Stimulated activated CD8-positive, alpha-beta memory T cell treated with anti-CD3 and anti-CD28 coated beads, Interleukin-15, amount 100 ng/mL, for 1 hour (primary cell): ENCODE measurements at places on chromosomes 2 and 18.

- no peak for DNase-seq
These were observed 72.6 kb downstream of the PLEKHM3 start for GRCh38 chr2:207952564-207953345.

DNA sequence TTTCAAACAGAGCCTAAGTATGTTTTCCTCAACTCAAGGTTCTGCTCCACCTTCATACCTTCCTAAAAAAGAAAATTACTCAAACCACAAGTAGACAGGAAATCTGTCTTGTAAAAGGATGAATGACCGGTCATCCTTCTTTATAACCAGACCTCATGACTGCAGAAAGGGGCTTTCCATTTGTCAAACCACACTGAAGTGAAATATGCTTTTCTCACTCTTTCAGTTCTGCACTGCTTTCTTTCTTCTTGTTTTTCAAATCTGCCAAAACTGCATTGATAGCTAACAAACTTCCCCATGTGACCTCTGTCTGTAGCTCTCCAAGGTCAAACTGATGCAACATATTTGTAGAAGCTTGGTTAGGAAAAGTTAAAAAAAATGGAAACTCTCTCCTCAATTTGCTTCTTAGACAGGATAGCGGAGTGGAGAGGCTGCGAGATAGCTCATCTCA is 308.9 kb upstream of the CCDC68 start:
- no peak for DNase-seq

DNA sequence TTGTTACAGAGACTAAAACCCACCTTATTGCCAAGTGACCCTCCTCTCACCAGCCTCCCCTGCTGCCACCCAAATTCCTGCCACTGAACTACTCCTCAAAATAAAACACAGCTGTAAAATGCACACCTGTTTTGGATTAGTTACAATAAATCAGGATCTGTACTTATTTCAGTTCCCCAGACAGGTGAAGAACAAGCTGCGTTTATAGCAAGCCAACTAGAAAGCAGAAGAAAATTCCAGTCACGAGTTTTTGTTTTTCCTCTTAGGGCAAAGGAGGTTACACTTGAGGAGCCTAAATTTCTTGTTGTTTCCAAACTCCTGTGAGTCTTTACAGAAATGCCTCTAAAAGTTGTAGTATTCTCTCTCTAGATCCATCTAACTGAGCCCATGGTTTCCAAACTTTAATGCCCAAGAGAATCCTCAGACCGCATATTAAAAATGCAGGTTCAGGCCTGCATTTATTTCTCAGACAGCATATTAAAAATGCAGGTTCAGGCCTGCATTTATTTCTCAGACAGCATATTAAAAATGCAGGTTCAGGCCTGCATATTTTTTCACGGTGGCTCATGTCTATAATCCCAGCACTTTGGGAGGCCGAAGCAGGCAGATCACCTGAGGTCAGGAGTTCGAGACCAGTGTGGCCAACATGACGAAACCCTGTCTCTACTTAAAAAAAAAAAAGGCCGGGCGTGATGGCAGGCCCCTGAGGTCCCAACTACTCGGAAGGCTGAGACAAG is 62.2 kb downstream of the ALPK2 start:
- no peak for DNase-seq

GRCh38 chr18:25240420-25240770 is 111.6 kb downstream of the ZNF521 start:
- DNase-seq, result no peak

DNA sequence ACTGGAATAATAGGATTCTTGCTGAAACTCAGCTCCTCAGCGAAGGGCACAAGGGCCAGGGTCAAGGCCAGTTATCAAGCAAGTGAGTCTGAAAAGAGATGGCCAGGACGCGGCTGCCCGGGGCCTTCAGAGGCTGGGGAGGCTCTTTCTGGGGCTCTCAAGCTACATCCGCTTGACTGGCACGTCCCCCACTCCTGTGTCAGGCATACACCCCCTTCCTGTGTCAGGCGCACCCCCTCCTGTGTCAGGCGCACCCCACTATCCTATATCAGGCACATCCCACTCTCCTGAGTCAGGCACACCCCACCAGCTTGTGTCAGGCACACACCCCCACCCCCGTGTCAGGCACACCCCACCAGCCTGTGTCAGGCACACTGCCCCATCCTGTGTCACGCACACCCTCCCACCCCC is 91.8 kb downstream of the TPO start:
- no peak for DNase-seq

DNA sequence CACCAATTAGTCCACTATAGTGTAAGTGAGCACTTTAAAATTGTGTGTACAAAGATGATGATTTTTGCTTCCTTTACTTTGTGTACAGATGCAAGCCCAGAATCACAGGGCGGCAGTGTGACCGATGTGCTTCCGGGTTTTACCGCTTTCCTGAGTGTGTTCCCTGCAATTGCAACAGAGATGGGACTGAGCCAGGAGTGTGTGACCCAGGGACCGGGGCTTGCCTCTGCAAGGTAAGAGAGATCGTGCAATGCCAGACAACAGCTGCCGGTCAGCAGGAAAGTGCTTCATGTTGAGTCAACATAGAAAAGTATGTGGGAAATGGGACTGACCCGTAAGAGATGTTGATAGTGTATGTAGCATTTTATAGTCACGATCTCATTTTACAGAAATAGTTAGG is 156.8 kb upstream of the TTC39C start:
- no peak for DNase-seq

GRCh38 chr2:224134003-224134734 is 95.1 kb upstream of the SERPINE2 start:
- DNase-seq, result no peak

DNA sequence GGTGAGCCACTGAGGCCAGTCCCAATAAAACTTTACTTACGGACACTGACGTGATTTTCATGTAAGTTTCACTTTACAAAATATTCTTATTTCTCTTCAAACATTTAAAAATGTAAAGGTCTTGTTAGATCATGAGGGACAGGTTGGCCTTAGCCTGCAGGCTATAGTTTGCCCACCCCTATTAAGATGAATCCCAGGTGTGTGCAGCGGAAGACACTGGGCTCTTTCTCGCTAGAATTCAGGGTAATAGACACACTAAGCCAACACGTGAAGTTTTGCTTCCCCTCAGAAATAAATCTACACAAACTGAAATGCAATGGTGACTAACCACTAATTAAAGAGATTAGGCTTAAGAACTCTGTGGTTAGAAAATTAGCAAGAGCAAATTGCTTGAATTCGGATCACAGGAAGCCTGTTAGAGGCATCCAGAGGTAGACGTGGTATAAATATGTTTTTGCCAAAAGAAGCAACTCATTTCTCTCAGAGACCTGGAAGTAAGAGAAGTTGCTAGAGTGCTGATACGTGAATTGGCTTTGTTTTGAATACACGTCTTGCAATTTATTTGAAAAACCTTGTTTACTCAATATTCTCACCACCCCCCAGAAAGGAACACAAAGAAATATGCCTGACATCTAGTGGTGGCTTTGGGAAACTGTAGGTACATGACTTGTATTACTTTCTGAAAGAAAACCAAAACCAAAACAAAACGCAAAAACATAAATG is 151.6 kb downstream of the DTNB start:
- peak; percentile 9 for DNase-seq

GRCh38 chr2:19026261-19026660 is 332.2 kb downstream of the OSR1 start:
- DNase-seq, result no peak

GRCh38 chr2:55883357-55883756 is 40.2 kb downstream of the EFEMP1 start:
- DNase-seq, result no peak

DNA sequence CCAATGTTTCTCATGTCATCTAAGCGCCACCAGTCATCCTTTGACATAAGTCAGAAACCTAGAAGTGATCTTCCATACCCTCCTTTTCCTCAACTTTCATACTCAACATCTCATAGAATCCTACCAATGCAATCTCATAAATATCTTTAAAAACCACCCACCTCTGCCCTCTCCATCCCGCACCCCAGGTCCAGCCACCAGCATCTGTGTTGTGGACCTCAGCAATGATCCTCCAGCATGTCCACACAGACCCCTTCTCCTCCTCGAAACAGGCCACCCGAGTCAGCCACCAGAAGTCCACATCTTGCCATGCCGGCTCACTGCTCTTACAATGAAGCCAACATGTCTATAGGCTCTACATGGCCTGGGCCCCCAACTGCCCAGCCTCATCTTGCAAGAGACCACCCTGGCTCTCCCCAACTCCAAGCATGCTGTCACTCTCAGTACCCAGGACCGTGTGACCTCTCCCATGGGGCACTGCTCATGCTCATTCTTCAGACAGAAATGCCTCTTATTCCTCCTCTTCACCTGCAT is 636.7 kb upstream of the ID2 start:
- DNase-seq, result no peak

- DNase-seq, result no peak
These were observed 169.6 kb upstream of the SIX2 start for GRCh38 chr2:45178854-45179253.

DNA sequence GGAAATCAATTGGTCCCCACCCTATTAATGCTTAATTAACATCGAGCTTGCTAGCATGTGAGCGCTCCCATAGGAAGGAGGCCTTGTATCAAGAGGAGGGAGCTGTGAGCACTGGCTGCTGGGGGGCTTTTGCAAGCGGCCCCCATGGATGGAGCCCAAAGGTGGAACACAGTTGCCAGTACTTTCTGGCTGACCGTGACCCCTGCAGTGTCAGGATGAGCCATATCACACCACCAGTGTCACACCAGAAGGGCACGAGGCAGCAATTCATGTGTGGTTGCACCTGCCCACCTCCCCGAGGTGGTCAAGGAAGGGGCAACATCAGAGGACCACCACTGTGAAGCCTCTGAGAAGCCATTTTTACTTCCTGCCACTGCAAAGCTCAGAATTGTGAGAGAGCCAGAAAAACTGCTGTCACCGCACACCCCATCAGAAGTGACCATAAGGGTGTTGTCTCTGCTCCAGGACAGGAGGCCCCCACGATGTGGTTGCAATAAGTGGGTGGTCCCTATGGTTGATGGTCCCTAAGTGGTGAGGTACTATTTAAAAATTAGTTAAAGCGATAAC is 99.8 kb upstream of the RAB6C start:
- no peak for DNase-seq

GRCh38 chr2:239545741-239546392 is 145.0 kb upstream of the HDAC4 start:
- no peak for DNase-seq

DNA sequence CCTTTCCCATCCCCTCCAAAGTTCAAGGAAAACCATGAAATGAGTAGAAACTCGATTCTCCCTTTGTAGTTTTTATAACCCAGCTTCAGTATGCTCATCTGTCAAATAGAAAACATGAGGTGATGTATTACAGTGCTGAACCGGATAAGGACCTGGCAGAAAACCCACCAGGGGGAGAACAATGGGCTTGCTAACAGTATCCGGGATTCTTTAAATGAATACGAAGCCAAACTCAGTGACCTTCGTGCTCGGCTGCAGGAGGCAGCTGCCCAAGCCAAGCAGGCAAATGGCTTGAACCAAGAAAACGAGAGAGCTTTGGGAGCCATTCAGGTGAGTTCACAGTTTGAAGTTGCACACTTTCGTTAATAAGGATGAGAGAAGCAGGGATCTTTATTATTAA is 113.6 kb upstream of the TTC39C start:
- no peak for DNase-seq

GRCh38 chr2:127893033-127893432 is 7.3 kb upstream of the AMMECR1L start:
- DNase-seq, result no peak

DNA sequence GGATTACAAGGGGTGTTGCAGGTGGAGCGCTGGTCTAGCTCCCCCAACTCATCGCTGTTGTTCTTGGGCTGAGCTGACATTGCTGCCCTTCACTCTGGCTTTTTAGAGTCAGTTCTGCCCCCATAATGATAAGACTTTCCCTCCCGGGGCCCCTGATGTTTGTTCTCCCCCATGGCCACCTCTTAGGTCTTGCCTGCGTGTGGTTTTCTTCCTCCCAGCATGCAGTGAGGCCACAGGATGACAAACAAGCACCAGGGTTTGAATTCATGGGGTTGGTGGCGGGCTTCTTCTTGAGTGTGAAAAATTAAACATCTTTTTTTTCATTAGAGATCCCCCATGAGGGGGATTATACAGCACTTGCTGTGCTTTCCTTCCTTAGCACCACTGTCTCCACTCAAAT is 74.1 kb downstream of the CTAGE1 start:
- DNase-seq, result no peak

- no peak for DNase-seq
These were observed 39.0 kb downstream of the TGFA start for GRCh38 chr2:70514612-70515055.

DNA sequence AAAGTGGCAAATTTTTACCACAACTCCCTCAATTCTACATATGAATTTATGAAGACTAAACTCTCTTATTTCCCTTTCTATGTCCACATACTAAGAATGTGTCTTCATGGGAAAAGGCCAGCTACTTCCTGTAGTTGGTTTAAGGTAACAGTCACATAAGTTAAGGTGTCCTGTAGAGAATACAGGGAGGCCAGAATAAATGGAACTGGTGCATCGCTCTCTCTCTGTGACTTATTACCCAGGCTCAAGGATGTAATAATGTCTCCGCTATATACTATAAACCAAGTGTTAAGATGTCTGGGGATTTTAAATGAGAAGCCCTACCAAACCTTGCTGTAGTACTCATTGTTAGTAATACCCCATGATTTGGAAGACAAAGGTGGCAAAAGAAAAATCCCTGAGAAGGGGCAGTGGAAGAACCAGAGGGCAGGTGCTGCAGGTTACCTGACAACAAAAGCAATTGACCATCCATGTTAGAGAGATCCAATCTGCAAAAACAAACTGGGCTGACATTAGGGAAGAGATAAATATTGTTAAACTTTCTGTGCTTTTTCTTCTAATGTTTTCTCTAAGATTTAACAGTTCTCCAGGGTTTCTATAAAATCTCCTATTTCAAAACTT is 372.8 kb downstream of the TMX3 start:
- no peak for DNase-seq

- no peak for DNase-seq
These were observed 752 bp upstream of the CYTIP start for GRCh38 chr2:157444641-157445040.

GRCh38 chr2:68104111-68104835 is 41.5 kb upstream of the C1D start:
- no peak for DNase-seq

- no peak for DNase-seq
These were observed 238.3 kb downstream of the SLC8A1 start for GRCh38 chr2:40213619-40214018.

- DNase-seq, result no peak
These were observed 100.4 kb downstream of the SNTG2 start for GRCh38 chr2:1051075-1051474.
